Heart right ventricle (tissue), 16 donors: ENCODE measurements at places on chromosomes 12 and 14. TPM values are rescaled to one million over a fixed set of nuclear protein-coding genes. Genes with fewer than 3 reads are reported as not detected.

DNA sequence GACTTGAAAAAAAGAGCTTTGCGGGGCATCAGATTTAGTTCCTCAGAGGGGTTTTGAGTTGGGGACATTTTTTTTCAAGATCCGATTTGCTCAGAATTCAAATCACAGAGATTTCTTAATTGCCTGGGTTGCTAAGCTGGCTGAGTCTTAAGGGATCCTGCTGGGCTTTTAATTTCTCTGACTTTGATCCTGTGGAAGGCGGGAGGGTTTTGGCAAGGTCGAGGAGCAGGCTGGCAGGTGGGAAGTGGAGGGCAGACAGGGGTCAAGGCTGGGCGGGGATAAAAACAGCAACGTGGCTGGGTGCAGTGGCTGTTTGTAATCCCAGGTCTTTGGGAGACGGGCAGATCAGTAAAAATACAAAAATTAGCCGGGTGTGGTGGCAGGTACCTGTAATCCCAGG lies 33.5 kb upstream of the CCDC63 start:
- H3K4me3 ChIP-seq = no peak overlapping the region
- no peaks in the 10 kb centered on the region for H3K27me3 ChIP-seq
- no peak overlapping the region for H3K27ac ChIP-seq
- no peaks in the 10 kb centered on the region for H3K36me3 ChIP-seq
- no peaks in the 10 kb centered on the region for H3K4me1 ChIP-seq

The VASH1 gene
- 11.6 TPM for total RNA-seq

The SLC4A8 gene
- 0.54 TPM for total RNA-seq

DNA sequence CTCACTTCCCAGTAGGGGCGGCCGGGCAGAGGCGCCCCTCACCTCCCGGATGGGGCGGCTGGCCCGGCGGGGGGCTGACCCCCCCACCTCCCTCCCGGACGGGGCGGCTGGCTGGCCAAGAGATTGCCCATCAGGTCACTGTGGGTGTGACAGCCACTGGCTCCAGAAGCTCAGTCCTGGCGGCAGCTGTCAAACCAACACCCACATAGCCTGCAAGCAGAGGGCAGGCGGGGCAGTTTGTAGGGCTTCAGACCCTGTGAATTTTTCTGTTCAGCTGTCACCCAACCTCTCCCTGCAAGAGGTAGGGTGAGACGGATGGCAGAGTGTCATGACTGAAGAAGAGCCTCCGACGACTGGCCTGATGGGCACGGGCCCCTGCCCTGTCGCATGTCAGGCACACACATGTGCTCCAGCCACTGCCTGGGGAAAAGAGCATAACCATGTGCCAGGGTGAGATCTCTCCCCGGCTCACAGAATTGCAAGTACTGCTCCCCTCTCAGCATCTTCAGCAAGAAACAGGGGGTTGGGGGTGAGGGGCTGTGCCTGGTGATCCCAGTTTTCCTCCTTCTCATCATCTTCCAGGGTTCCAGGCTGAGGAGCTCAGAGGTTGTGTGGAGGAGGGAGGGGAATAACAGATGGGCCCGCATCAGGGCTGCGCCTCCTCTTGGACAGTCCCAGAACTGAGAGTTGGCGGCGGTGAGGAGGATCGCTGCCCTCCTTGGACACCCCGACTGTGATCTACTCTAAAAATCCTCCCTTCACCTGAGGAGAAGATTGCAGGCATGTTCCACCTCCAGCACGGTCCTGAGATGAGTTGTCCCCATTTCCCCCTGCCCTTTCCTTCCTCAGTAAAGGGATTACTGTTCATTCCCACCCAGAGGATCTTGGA lies 11.2 kb upstream of the PRPH start:
- H3K4me1 ChIP-seq = no peaks in the 10 kb centered on the region
- H3K4me3 ChIP-seq = no peak overlapping the region
- DNase-seq = no peak
- peaks cover 28% of the 10 kb centered on the region for H3K27me3 ChIP-seq
